ENCODE measurements at places on chromosomes 1 and 21.

DNA sequence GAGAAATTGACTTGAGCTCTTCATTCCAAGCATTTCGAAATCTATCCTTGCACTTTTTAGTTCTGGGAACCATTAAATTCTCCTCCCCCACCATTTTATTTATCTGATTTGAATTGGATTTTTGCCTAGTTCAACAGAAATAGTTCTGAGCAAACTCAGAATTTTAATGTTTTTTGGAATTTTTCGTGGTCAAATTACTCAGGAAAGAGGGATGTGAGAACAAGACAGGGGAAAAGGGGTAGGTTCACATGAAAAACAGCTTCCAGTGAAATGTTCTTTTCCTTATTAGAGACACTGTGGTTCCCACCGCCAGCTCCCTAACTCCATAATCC, 5.7 kb upstream of the ZNF697 start:
- no peak for DNase-seq

DNA sequence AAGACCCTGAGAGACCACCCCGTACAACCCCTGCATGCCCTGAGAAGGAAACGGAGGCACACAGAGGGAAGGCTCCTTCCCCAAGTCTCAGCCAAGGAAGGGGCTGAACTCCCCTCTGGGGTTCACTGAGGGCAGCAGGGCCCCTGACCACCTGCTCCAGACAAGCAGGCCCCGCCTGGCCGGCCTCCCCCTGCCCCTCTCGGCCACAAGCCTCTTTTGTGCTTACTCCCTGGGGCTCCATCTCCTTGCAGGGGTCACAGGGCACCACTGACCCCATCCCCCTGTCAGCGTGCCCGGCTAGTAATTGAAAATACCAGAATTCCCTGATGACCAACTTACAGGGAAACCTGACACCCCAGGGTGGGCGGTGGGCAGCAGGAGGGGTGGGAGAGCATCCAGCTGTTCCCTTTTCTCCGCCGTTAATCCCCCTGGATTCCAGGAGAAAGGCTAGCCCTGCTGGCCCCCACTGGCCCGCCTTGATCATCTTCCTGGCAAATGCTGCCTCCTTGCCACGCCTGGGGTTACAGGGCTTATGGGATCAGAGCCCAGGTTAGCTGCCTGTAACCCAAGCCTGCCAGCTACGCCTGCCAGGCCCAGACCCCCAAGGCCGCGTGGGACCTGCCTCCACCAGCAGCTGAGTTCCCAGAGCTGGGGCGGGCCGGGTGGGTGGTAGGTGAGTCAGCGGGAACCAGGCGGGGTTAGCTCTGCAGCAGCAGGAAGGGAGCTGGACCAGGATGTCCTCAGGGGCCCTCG, 96.1 kb downstream of the LACTBL1 start:
- no peak for DNase-seq

DNA sequence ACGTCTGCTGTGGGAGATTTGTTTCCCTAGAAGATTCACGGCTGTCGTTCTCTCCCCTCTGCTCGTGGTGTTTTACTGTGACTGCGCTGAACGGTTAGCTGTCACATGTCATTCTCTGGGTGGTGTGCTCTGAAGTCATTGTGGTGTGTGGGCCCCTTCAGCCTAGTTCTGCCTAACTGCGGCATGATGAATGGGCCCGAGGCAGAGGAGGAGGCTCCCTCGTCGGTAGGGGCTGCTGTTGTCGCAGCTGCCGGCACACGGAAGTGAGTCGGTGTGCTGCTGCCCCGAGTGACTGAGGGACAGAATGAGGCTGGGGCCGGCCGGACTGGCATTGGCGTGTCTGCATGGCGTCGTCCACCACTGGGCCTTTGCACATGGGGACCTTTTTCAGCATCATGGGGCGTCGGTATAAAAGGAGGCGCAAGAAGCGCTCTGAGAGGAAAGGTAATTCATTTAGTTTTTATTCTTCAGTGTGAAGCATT, 77.9 kb downstream of the ADARB1 start:
- no peak for DNase-seq

- no peak for DNase-seq
Measured at GRCh38 chr1:61081144-61081685, 1.1 kb upstream of the NFIA start.

DNA sequence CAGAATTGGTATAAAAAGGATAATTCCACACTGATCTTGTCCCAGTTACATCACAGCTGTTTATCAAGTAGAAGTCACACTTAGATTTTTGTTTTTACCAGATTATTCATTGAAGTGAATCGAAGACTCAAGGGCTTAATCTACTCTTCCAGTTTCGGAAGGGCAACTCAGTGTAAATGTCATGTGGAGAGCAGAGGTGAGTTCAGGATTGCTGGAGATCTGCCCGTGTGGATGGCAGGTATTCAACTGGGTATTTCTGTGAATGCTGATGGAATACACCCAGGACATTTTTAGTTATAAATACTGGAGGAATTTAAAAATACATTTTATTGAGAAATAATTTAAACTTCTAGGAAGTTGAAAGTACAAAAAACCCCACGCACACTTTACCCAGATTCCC, 19.4 kb downstream of the CC2D1B start:
- DNase-seq: no peak

DNA sequence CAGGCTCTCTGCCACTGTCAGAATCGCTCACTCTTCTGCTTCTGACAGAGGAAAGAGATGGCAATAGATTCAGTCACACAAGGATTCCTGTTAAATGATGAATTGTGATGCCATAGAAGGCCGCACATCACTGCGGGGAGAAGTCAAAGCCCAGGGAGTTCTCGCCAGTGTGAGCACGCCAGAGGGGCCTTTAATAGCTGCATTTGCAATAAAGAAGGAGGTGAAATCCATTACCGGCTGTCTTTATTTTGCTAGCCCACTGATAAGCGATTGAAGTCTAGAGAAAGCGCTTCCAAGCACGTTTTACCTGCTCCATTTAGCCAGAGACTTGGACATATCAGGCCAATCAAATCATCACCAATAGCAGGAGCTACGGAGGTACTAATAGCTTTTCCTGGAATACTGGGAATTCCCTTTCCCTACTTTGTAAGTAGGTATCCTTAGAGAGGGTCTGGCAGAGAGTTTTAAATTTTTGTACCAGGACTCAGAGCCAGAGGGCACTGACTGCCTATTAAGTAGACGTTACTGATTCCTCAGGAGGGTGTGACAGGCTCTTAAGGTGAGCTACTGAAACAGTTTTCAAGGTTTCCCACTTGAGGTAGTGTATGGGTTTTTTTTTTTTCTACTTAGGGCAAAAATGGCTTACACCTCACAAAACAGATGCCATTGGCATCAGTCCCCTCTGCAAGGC, 10.2 kb upstream of the TARBP1 start:
- DNase-seq: no peak

DNA sequence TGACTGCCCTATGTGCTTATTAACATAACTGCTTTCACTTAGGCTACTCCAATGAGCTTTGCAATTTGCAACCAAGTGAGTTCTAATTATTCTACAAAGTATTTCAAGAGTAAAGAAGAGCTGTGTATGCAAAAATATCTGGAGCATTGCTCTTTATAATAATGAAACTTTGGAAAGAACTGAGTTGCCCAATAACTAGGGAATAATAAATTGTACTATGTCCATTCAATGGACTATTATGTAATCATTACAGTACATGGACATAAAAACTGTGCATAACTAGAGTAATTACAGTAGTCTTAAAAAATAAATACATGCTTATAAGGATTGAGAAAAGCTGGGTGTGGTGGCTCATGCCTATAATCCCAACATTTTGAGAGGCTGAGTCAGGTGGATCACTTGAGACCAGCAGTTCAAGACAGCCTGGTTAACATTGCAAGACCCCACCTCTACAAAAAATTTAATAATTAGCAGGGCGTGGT, 70.3 kb upstream of the JAK1 start:
- no peak for DNase-seq

GRCh38 chr1:9107136-9107535, 21.8 kb downstream of the GPR157 start:
- DNase-seq: no peak

DNA sequence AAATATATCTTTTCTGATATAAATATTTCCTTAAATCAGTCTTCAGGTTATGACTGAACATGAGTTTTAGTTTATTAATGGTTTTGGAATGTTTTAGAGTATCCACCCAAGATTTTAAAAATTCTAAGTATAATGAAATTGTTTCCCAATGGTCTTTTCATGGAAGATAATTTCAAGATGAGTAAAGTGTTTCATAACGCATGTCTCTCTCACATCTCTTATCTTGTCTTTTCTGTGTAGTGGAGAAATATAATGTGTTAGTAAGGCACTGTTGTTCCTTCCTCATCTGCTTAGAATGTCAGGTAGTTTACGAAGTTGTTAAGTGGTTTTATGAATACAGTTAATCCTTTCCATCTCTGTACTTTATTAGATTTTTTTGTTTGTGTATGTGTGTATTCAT, 49.6 kb downstream of the PLA2G4A start:
- DNase-seq: no peak

DNA sequence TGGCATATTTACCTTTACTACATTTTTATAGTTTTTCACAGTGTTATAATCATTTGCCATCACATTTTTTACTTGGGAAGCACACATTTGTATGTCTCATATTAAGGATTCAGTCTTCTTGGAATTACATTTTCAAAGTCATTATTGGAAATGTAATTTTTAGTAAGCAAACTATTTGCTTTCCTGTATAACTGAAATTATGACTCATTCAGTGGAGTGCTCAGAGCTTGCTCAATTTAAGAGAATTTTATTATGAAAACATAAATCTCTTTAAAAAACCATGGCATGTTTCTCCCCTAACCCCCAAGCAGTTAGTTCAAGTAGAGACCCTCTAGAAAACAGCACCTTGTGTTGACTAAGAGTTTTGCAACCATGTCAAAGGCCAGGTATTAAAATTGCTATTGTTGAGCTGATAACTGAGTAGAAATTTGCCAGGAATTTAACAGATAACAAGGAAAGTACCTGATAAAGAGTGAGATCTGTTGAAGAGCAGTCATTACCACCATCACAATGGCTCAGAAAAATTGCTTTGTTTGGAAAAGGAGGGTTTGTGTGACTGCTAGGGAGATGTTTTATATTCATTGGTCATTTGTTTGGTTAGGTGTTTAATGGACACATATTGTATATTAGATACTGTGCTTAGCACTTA, 105.9 kb downstream of the KCNK2 start:
- DNase-seq: no peak

GRCh38 chr1:160860840-160861505, 1.7 kb downstream of the CD244 start:
- DNase-seq: no peak

DNA sequence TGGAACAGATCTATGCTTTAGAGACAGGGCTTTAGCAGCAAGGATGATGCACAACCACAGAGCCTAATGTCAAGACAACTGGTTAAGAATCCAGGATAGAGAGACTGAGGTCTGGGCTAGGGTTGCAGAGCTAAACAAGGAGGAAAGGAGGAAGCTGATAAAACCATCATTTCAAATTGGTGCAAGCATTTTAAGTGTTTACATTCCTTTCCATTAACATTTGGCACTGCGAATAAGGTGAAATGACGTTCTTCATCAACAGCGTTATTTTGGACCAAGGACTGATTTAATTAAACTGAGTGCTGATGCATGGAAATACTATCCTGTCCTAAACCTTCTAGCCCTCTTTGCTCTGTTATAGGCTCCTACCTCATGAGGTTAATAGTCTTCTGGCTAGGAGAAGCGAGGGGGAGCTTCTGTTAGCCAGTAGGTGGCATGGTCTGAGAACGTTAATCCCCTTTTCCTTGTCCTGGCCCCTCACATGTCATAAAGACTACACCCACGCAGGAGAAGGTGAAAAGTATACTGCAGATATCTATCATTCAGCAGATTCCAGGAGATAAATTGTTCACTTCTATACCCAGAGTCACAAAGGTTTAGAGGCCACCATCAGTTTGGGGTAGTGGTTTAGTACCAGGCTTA, 7.6 kb upstream of the C1orf21 start:
- DNase-seq: no peak

GRCh38 chr1:14625572-14625971, 27.1 kb downstream of the KAZN start:
- no peak for DNase-seq

DNA sequence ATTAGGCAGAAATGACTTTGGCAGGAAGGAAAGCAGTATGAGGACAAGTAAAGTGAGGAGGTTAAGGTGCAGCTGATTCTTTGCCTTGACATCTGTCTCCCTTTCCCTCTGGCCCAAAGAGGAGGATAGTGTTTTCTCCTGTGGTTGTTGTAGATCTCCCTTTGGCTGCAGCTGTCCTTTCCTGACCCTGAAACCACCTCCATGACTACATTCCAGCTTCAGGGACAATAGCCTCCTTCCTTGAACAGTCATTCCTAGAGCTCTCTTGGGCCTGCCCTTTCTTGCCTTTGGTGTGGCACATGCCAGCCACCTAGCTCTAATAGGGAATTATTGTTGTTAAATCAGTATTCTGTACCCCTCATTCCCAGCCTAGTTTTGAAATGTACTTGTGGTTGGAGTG, 6.2 kb downstream of the ZMYM1 start:
- no peak for DNase-seq

DNA sequence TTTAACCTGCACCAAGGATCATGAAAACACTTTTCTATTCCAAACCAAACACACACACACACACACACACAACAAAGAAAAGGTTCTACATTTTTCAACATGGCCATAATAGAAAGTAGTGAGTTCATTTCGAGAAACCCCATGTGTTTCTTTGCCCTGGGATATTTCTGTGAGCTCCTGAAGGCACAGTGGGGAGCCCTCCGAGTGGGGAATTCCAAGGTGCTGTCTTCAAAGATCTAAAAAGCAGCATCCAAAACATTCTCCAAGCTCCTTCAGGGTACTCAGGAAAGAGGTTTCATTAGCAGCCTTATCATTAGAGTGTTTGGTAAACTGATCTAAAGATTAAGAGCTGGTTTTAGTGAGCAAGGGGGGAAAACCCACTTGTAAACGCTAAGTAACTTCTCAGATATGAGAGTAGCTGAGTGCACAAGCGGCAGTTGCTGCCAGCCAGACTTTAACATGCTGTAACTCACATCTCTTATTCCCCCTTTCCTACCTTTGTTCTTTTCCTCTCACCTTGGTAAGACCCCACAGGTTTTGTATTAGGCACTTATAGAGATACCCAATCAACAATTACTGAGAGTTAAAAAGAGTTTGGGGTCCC, 38.3 kb downstream of the ZC3H11B start:
- DNase-seq: no peak

DNA sequence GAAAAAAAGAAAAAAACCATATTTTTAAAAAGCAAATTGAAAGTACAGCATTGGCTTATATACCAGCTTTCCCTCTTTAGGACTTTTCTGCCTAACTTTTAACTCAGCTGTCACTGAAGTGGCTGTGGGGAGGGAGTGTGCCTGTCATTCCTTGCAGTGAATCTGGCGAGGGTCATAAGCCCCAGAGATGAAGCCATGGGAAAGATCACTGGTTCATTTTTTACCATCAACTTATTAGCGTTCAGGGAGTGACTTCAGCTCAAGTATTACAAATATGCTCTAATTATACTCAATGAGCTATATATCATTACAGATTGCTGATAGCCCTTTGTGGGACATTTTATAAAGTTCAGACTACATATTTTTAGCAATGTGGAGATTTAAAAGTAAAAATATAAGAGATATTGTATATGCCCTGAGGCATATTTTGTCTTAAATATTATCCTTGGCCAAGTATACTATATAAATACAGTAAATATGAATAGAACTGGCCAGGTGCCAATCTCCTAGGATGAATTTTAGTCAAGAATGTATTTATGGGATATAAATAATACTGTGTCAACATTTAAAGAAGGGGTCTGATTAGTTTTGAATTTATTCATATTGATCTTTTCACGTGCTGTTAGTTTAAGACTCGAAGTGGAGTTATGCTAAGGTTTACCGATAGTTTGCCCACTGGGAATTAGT, 4.4 kb downstream of the TGFB2 start:
- no peak for DNase-seq

Data from cortex of kidney (tissue), 1 donor.